Tracheal epithelial cell (primary cell): ENCODE measurements at places on chromosomes 4 and X. TPM values are rescaled to one million over a fixed set of nuclear protein-coding genes. Genes with fewer than 3 reads are reported as not detected.

Gene INTS6L
- total RNA-seq, result 2.7 and 5.5 TPM in 2 replicates

Gene BEND4
- total RNA-seq, result under 0.01 TPM in 1 of 2 replicates, not detected in the other

Gene FAM236C
- not detected in 2 replicates for total RNA-seq

Gene FOXR2
- total RNA-seq, result not detected in 2 replicates

Gene NWD2
- under 0.01 TPM in 1 of 2 replicates, not detected in the other for total RNA-seq

Gene GPR78
- total RNA-seq, result not detected in 2 replicates

Gene XAGE1A
- not detected in 2 replicates for total RNA-seq

Gene BST1
- 0.96 TPM in 1 of 2 replicates, not detected in the other for total RNA-seq

Gene GAGE12H
- not detected in 2 replicates for total RNA-seq

Gene CEP135
- 1.7 and 4.8 TPM in 2 replicates for total RNA-seq

Gene TRAM1L1
- 0.48 and 0.64 TPM in 2 replicates for total RNA-seq

Gene PPP4R3C
- not detected in 2 replicates for total RNA-seq

Gene HTR2C
- under 0.01 TPM in 1 of 2 replicates, not detected in the other for total RNA-seq

Gene PASD1
- not detected in 2 replicates for total RNA-seq

Gene LPAR4
- not detected in 2 replicates for total RNA-seq

Gene CLCN4
- total RNA-seq, result 2.4 and 3.0 TPM in 2 replicates

Gene PROM1
- 0.21 and 12.3 TPM in 2 replicates for total RNA-seq

Gene TLR3
- 0.43 and 1.7 TPM in 2 replicates for total RNA-seq

Gene ATOH1
- total RNA-seq, result not detected in 2 replicates

Gene SASH3
- total RNA-seq, result not detected in 2 replicates

Gene RGS12
- 30.3 and 51.3 TPM in 2 replicates for total RNA-seq

Gene UGT2B28
- not detected in 2 replicates for total RNA-seq

Gene NSG1
- 2.6 and 23.9 TPM in 2 replicates for total RNA-seq

Gene PABPC1L2A
- total RNA-seq, result not detected in 2 replicates

Gene FRMD7
- total RNA-seq, result not detected in 2 replicates

Gene SOD3
- total RNA-seq, result 0.64 and 1.9 TPM in 2 replicates

Gene BANK1
- total RNA-seq, result 0.43 and 0.72 TPM in 2 replicates

Gene GPR143
- total RNA-seq, result 0.43 and 9.9 TPM in 2 replicates

Gene ARAF
- 11.3 and 12.0 TPM in 2 replicates for total RNA-seq

Gene SPATA18
- total RNA-seq, result 12.5 and 15.8 TPM in 2 replicates

Gene SLC9B1
- total RNA-seq, result 0.64 TPM in 1 of 2 replicates, not detected in the other

Gene SCML2
- total RNA-seq, result 0.21 and 0.48 TPM in 2 replicates

Gene KCNIP4
- total RNA-seq, result 0.48 and 1.1 TPM in 2 replicates

Gene PPP1R2C
- total RNA-seq, result not detected in 2 replicates

Gene APOOL
- total RNA-seq, result 4.6 and 9.4 TPM in 2 replicates

Gene TMEM187
- 4.9 and 8.9 TPM in 2 replicates for total RNA-seq

Gene NDST4
- total RNA-seq, result under 0.01 TPM in 1 of 2 replicates, not detected in the other

Gene ESX1
- total RNA-seq, result not detected in 2 replicates

Gene FHIP1A
- total RNA-seq, result 25.2 and 44.8 TPM in 2 replicates

Gene SLC38A5
- total RNA-seq, result 208 and 301 TPM in 2 replicates

Gene SPANXC
- not detected in 2 replicates for total RNA-seq

Gene SMIM43
- total RNA-seq, result 0.24 TPM in 1 of 2 replicates, not detected in the other

Gene SORCS2
- under 0.01 and 0.48 TPM in 2 replicates for total RNA-seq

Gene GYPA
- total RNA-seq, result not detected in 2 replicates

Gene NDP
- 0.48 TPM in 1 of 2 replicates, not detected in the other for total RNA-seq

Gene SYTL5
- total RNA-seq, result 0.48 and 3.6 TPM in 2 replicates

Gene WDR13
- total RNA-seq, result 127 and 187 TPM in 2 replicates

Gene LRIT3
- total RNA-seq, result 0.21 TPM in 1 of 2 replicates, not detected in the other

Gene PLRG1
- total RNA-seq, result 95.9 and 105 TPM in 2 replicates

Gene ZRSR2
- 0.64 and 0.72 TPM in 2 replicates for total RNA-seq

Gene ITM2A
- total RNA-seq, result 1.1 and 4.6 TPM in 2 replicates

Gene TMPRSS11D
- total RNA-seq, result 0.96 and 3.2 TPM in 2 replicates

Gene RAB33A
- total RNA-seq, result 0.24 and 0.64 TPM in 2 replicates

Gene APLN
- total RNA-seq, result under 0.01 and 0.24 TPM in 2 replicates

Gene TCEAL7
- total RNA-seq, result 3.9 and 4.0 TPM in 2 replicates

Gene MAGED2
- total RNA-seq, result 68.4 and 158 TPM in 2 replicates

Gene SLITRK4
- 5.3 TPM in 1 of 2 replicates, not detected in the other for total RNA-seq

Gene HPGDS
- not detected in 2 replicates for total RNA-seq

Gene REELD1
- not detected in 2 replicates for total RNA-seq
